Fibroblast of skin of left biceps (primary cell): ENCODE measurements at places on chromosomes 2 and 18.
A peak's percentile ranks its signal among the peaks of the same experiment; 100 is the strongest.

DNA sequence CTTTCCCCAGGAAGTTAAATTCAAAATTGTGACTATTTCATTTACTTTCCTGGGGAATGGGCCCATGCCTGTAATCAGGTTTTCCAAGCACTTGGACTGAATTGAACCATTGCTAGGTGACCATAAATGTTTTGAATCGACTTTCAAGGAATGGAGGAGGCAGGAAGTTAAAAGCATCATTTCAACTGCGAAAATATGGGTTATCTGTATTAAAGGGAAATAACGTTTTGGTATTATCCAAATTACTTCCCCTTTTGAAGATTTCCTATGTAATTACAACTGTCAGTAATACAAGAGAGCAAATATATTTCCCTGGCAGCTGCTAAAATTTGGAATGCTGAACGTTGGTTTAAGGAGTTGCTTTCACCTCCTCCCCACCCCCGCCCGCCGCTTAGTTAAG lies 19.0 kb downstream of the PNO1 start:
- no peak for DNase-seq

- no peak for DNase-seq
Measured at GRCh38 chr2:117785740-117786139, 28.8 kb upstream of the DDX18 start.

- DNase-seq = no peak
Measured at GRCh38 chr18:54825601-54826344, 2.5 kb upstream of the RAB27B start.

DNA sequence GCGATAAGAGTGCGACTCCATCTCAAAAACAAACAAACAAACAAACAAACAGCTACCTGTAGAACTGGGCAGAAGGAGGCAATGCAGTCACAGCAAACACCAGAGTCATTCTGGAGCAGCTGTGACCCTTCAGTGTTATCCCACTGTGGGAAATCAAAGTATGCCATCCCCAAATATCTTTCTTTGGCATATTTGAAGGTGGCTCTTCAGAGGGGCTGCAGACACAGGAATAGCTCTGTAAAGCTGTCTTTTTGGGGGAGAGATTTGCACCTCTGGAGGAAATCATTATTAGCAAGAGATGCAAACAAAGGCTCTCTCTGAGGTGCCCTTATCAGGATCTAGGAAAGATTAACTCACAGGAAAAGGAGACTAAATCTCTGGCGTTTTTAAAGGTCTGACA lies 98.5 kb upstream of the XPO1 start:
- no peak for DNase-seq

- peak; percentile 63 for DNase-seq
Measured at GRCh38 chr2:239223310-239224198, 177.3 kb downstream of the HDAC4 start.

- no peak for DNase-seq
Measured at GRCh38 chr2:26536371-26537068, 58.6 kb upstream of the OTOF start.

DNA sequence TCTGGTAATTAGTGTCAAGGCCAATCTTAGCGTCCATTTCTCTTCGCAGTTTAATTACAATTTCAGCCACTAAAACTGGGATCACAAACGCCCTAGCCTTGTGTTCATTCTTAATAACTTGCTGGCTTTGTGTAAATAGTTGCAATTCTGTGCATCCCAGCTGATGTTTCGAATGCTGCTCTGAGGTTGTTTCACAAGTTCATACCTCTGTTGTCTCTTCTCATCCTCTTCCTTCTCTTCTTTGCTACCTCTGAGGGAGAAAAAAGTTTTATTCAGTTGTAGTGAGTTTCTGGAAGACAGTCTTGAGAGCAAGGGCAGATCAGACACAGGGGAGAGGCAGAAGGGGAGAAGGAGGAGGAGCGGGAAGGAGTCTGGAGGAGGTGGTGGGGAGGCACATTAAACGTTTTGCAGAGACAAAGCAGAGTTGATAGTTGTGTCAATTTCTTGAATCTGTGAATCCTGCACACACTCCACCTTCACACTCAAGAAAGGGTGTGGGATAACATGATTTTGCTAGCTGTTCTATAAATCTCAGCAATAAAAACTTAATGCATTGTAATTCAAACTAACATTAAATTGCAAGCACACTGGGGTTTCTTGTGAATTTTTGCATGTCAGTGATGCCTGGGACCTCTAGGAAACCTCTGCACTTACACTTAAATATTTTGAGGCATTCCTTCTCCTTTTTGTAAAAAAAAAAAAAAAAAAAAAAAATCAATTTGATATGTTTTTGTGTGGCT lies 6.8 kb downstream of the MEIS1 start:
- no peak for DNase-seq

DNA sequence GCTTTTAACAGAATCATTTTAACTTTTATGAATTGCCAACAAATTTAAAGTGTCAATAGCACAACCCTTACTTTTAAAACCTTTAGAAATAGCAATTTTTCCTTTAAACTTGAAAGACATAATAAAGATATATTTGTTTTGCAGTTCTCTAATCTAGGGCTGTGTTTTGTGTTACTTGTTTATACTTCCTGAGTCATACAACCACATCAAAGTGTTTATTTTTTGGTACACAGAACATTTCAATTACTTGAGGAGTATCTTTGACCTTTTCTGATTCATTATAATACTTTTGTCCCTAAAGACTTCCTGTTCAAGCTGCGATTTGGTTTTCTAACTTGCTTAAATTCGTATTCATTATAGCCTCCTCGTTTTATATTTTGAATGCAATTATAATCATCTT lies 21.8 kb downstream of the TYW5 start:
- DNase-seq = no peak

- DNase-seq = peak; percentile 55
Measured at GRCh38 chr2:132936261-132936660, 266.3 kb upstream of the LYPD1 start.

DNA sequence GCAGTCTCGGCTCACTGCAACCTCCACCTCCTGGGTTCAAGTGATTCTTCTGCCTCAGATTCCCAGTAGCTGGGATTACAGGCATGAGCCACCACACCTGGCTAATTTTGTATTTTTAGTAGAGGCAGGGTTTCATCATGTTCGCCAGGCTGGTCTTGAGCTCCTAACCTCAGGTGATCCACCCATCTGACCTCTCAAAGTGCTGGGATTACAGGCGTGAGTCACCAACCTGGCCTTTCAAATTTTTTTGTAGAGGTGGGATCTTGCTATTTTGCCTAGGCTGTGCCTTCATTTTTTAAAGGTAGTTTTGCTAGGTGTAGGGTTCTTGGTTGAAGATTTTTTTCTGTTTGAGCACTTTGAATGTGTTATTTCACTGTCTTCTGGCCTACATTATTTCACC lies 6.2 kb downstream of the HAUS1 start:
- no peak for DNase-seq

DNA sequence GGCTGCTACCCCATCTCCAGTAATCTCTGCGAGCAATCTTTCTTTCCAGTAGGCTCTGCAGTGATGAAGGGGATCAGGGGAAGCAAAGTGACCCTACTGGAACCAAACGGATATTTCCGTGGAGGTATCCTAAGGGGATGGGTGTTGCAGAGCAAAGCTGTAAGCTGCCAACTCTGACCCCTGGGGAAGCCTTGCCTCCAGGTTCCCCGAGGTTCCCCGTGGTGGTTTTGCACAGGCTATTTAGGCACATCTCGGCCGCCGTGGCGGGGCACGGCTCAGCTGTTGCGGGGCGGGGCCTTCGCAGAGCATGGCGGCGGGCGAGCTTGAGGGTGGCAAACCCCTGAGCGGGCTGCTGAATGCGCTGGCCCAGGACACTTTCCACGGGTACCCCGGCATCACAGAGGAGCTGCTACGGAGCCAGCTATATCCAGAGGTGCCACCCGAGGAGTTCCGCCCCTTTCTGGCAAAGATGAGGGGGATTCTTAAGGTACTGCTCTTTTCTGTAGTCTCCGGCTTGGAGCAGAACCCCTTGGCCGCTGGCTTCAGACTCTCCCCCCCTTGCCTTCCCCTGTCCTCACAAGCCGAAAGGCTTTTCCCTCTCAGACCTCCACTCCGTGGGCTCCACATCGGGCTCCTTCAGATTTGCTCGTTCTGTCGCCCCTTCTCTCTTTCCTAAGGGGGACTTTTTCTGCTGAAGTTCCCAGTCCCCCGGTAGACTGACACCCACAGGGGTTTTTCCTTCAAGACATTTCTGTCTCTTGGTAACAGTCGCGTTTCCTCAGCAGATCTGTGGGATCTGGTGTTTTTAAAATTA lies at the start of gene COMMD1:
TSS of gene COMMD1 (plus strand) at position 303 of the 814 bp plus-strand sequence. CDS start at position 308, 5 bp downstream.
- no peak for DNase-seq

DNA sequence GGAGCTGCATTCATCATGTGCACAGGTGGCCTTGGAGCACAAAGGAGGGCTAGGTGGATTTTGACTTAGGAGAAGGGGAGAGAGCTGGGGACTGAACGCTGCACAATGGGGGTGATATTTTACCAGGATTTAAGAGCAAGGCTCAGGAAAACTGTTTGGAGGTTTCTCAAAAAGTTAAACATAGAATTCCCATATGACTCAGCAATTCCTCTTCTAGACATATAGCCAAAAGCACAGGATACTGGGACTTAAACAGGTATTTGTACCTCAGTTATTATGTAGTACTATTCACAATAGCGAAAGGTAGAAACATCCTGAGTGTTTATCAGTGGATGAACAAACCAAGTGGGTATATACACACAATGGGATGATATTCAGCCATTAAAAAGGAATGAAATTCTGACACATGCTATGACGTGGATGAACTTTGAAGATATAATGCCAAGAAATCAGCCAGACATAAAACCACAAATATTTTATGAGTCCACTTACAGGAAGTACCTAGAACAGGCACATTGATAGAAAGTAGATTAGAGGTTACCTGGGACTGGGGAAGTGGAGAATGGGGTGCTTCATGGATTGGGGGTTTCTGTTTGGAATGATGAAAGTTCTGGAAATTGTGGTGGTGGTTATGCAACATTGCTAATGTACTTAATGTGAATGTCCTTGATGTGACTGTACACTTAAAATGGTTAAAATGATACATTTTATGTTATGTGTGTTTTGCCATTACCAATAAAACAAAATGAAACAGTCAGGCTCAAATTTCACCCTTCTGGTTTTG lies 216.9 kb downstream of the HAUS1 start:
- peak; percentile 75 for DNase-seq

- DNase-seq = peak; percentile 30
Measured at GRCh38 chr2:96427917-96428316, 77.2 kb downstream of the NEURL3 start.

GRCh38 chr2:190578158-190579057 lies 43.9 kb upstream of the NEMP2 start:
- no peak for DNase-seq

DNA sequence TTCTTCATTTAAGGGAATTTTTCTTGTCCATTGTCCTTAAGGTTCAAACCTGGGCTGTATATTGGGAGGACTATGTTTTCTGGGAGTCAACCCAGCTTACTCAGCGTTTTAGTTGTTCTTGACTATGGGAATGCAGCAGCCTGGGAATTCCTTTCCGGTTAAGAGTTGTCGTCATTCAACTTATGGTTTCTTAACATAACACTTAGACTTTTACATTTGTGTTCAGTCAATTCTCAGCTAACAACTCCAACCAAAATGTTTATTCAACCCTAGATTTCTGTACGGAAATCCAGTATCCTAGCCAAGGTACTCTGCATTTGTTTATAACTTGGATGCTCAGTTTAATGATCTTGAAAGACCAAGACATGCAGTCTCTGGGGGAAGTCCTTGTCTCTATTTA lies 960.9 kb downstream of the CBLN2 start:
- DNase-seq = no peak

- DNase-seq = peak; percentile 22
Measured at GRCh38 chr2:120134263-120134662, 88.9 kb downstream of the TMEM185B start.

DNA sequence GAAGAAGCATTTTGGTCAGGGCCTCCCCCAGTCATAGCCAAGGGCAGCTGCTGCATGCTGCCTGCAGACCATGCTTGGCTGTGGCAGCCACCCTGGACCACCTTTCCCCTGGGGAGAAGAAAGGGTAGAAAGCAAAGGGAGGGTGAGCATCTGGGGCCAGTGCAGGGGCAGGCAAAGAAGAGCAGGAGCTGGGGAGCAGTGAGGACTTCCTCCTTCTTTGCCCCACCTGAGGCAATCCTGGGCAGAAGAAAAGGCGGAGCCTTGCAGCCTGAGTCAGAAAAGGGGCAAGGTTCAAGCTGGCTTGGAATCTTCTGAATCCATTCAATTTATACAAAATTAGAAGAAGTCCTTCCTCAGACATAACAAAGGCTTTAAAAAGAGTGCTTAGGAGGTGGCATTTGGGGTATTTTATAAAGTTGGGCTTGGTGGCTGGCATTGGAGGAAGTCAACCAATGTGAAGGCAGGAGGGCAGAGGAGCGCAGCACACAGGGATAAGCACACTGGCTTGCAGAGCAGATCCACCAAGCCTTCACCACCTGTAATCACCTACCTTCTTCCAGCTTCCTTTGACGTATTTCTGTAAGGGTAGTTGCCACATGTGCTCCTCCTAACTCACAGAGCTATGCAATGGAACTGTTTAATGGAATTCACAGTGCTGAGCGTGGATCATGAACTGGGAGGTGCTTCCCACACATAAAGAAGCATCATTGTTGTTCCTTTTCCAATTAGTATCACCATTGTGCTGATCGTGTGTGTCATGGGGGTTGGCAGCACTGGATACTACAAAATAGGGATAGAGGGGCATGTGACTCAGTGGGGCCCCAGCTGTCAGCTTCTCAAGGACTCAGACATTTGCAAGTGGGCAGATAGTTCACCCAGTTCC lies 154.4 kb upstream of the EPAS1 start:
- DNase-seq = no peak

- no peak for DNase-seq
Measured at GRCh38 chr18:8411492-8411891, 197.7 kb upstream of the RAB12 start.

- no peak for DNase-seq
Measured at GRCh38 chr18:3172097-3172496, 47.7 kb downstream of the MYOM1 start.

DNA sequence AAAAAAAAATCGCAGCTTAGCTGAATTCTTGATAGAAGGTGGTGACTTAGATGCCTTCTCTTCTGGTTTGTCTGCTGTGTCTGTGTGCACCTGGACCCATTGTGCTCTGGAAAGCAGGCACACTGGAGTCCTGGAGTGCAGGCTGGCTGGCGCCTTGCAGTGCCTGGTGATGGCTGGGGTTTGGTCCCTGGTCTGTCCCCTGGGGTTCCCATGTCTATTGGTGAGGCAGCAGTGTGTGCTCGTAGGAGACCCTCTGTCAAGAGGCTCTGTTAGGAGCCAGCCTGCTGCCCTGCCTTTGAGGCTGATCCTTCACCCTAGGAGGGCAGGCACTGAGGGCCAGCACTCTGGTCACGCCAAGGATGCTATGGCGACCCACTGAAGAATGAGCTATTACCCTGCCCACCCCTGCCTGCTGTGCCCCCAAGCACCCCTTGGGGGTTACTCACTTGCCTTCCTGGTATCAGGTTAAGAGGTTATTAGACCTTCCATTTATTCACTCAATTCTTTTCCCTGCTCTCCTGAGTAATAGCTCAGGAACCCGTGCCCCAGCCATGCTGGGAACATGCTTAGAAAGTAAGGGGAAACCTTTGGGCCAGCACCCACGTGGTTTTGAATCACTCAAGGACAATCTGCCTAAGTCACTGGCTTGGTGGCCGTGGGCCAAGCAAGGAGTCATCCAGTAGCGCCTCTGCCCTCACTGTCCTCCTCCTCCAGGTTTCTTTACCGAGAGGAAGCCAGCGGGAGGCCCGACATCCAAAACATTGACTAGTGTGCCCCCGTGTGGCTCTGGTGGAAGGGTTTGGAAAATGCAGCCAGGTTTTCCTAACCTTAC lies 284.5 kb downstream of the PRKCE start:
- peak; percentile 92 for DNase-seq
